Cortex of kidney (tissue), 1 donor: ENCODE measurements at places on chromosomes 5 and 9.

GRCh38 chr5:83066548-83067110 is 10.6 kb downstream of the TMEM167A start:
- DNase-seq = no peak

GRCh38 chr5:57613741-57614140 is 131.1 kb upstream of the ACTBL2 start:
- DNase-seq = no peak

DNA sequence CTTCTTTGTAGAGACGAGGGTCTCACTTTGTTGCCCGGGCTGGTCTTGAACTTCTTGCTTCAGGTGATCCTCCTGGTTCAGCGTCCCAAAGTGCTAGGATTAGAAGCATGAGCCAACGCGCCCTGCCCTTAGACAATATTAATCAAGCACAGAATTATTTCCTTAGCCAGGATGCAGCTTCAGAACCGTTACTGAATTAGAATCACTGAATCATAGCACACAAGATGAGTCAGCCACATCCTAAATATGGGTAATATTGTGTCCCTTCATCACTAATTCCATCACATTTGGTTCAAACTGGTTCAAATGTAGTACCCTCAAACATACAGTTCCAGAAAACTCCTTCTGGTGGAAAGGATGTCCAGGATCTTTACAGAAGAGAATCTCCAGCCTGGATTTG is 82.7 kb downstream of the BNC2 start:
- no peak for DNase-seq

DNA sequence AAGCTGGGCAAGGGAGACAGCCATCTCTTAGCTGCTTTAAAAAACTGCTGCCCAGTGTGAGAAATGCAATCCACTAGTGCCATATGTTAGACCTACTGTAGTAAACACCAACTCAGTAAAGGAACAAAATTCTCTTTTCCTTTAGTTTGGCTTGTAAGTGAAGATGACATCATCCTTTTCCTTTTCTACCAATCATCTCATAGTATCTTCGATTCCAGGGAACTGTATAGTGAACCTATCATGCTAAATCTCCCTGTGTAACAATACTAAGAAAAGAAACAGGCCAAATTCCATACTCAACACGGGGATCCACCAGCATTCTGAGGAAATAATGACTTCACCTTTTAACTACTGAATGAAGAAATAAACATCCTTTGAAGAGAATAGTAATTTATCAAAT is 100.1 kb downstream of the RAPGEF6 start:
- DNase-seq = no peak

DNA sequence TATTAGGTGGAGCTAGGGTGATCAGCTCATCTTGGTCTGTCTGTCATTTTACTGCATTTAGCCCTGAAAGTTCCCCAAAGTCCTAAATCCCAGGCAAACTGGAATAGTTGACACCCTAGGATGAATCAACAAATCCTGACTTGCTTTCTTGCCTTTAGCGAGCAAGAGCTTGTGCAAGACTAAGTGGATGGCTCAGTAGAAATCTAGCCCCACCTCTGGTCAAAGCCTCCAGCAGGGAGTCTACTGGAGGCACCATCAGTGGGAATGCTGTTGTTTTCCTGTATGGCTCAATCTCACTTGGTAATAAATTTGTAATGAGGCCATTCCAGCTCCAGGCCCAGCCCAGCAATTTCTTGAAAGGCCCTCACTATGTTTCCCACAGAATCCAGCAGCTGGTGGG is 43.7 kb upstream of the TRPC7 start:
- no peak for DNase-seq

- DNase-seq = no peak
These were observed 72.8 kb downstream of the PTTG1 start for GRCh38 chr5:160494451-160494850.

DNA sequence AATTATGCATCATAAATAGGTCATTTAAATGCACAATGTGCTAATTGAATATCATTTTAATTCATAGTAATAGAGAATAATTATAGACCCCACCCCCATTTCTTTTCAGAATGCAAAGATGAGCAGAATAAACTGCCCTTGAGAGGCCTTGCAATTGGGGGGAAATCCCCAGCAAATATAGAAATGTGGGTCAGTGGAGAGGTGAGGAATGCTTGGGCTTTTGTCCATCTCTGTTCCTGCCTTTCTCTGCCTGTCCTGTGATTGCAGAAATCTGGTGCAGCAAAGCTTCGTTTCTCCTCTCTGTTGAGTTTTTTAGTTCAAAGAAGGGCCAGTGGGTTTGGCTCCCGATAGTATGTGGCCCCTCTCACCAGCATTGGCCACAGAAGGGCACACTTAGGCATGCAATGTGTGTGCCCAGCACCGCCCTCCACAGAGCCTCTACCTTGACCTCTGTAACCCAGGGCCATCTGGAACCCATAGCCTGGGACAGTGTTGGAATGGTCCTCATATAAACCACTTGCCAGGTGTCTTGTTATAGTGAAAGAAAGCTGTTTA is 164.2 kb downstream of the SEMA6A start:
- DNase-seq = no peak

DNA sequence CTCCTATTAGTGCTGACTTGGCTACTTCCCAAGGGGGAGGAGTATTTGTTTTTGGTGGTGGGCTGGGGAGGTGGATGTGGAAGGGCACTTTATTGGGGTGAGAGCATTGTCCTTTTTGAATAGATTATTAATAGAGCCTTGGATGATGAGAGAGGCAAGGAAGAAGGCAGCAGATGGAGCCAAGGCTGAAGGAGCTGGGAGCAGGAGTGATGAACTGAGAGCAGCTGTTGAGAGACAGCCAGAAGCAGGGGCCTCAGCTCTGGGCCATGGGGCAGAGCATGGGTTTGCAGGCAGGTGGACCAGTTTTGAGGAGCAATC is 29.6 kb downstream of the RGS3 start:
- no peak for DNase-seq

GRCh38 chr5:105953616-105954015 is 1717.1 kb downstream of the EFNA5 start:
- no peak for DNase-seq

- no peak for DNase-seq
These were observed 11.8 kb downstream of the OTULIN start for GRCh38 chr5:14676320-14676719.

- no peak for DNase-seq
These were observed 44.1 kb upstream of the IPPK start for GRCh38 chr9:92714016-92714415.

DNA sequence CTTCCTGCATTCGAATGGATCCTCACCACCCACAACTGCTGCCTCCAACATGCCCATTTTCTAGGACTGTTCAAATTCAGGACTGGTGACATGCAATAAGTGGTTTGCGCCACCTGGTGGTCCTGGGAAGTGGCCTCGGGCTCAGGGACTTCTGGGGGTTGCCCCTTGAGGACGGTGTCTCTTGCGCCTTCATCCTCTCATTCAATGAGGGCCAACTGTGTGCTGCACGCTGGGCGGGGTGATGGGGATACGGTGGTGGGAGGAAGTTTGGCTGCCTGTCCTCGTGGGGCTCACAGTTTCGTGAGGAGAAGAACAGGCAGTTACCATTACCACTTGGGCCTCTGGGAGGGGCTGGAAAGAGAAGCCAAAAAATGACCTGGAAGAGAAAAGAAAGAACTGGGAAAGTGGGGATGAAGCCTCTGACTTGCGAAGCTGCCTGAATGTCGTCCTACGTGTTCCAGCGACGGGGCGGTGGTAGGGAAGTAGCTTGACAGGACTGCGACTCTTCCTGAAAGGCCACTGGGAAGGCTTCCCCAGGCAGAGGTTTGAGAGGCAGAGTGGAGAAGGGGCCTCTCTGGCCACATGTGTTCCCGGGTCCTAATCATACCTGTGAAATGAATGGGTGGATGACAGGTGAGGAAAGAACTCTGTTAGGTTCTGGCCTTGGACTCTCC is 49.0 kb downstream of the PSD2 start:
- DNase-seq = no peak

GRCh38 chr5:127206320-127207113 is 84.1 kb upstream of the MEGF10 start:
- DNase-seq = no peak

GRCh38 chr5:176846335-176847140 is 36.2 kb downstream of the UNC5A start:
- no peak for DNase-seq

GRCh38 chr9:105093685-105094084 is 150.8 kb upstream of the SLC44A1 start:
- DNase-seq = no peak

- DNase-seq = no peak
These were observed 2.2 kb upstream of the CANX start for GRCh38 chr5:179696603-179697002.

GRCh38 chr9:98860871-98861293 is 53.4 kb downstream of the GALNT12 start:
- DNase-seq = no peak

GRCh38 chr5:170752257-170753215 is 31.0 kb upstream of the GABRP start:
- no peak for DNase-seq

DNA sequence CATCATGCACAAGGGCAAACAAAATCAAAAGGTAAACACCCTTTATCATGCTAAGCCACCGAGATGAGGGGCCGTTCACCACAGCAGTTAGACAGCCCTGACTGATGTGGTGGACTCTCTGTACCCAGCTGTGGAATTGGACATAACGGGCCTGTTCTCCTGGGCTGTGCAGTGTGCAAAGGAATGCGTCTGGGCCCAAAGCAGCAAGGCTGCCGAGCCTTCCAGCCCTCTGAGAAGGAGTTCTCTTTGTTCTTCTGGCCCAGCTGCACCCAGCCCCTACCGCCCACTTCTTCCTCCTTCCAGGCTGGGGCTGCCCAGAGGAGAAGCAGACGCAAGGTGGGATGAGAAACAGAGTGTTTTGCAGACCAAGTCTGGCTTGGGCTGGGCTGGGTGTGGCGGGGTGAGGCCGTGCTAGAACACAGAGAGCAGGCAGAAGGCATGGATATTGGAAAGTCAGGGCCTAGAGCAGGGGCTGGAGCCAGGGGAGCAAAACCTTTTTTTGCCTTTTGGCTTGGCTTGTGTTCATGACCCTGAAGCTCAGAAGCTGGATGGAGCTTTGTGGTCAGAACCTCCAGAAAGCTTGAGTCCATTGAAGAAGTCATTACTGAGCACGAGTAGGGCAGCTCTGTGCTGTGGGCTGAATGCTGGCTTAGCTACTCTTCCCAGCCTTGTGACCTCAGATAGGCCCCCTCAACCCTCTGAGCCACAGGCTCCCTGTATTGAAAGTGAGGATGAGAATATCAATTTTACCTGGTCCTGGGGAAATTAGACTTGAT is 49.8 kb upstream of the SH3PXD2B start:
- no peak for DNase-seq

DNA sequence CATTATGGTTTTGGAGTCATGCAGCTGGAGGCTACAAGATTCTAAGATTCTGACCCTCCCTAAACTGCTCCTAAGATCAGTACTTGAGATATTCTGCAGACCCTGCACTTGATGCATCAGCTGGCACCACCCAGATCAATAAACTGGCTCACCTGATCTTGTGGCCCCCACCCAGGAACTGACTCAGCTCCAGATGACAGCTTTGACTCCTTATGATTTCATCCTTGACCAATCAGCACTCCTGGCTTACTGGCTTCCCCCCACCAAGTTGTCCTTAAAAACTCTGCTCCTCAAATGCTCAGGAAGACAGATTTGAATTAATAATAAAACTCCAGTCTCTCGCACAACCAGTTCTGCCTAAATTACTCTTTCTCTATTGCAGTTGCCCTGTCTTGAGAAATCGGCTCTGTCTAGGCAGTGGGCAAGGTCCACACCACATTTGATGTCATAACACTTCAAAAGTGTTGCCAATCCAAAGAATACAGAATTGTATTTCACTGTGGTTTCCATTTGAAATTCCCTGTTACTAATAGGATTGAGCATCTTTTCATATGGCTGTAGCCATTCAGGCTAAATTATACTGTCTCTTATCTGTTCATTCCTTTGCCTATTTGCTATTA is 14.8 kb upstream of the SLC30A5 start:
- DNase-seq = no peak

GRCh38 chr9:124773473-124774128 is 2.5 kb upstream of the NR6A1 start:
- DNase-seq = no peak

DNA sequence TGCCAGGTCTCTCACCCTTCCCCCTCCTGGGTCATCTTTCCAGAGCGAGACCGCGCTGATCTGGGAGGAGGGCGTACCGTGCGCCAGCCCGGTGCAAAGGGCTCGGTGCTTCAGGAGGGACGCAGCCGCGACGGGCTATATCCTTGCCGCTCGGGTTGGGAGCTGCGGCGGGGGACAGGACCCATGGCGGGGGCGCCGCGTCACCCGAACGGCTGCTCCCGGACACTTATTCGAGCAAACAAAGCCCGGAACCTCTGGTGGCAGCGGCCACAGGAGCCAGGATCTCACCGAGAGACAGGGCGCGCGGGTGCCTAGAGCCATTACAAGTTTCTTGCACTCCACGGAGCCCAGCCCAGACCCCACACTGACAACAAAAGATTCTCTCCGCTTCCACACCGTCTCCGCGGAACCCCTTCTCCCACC is 1.3 kb downstream of the SEMA6A start:
- DNase-seq = no peak

- DNase-seq = no peak
These were observed 7.8 kb upstream of the BOD1 start for GRCh38 chr5:173624282-173624681.

DNA sequence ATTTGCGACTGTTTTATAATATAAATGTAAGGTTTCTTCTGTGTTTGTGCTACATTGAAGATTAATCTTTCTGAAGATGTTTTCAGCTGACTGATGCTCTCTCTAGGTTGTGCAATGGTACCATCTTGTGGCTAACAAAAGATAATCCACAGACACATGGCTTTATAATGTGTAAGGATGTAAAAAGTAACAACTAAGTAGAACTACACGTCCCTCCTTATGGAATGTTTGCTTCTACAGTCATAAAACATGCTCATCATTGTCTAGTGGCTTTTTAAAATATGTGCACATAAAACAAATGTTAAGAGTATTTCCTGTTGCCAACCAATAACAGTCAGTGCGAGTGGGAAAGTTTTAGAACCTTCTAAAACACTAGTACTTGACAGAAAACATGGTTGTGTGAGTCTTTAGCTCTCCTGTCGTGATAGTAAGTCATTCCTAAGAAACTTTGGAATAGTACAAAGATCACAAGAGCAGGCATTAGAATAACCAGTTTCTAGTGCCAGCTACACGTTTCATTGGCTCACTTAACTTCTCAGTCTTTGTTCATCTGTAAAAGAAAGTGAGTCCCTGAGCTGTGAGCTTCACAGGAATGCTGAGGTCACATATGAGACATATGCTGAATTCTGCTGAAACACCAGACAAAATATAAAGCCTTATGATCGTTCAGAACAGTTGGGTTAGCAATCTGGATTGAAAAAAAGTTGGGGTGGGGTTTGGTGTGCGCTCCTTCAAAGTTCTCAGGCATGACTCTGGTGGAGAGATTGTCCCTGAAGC is 75.7 kb upstream of the GLIS3 start:
- DNase-seq = no peak

DNA sequence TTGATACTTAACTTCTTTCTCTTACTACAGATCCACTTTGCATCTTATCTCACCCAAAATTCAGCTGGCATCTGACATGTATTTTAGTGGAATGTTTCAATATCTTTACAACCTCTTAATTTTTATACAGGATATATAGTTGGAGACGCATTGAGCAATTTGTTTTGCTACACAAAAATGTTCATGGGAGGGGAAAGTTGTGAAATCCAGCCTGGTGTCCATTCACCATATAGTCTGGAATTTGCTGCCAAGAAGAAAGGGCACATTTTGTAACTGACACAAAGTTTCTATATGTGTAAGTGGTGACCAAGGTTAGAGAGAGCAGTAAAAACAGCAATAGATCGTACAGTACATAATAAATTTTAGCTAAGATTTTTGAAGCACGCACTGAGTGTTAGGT is 14.0 kb upstream of the CHD1 start:
- DNase-seq = no peak
